CD8-positive, alpha-beta memory T cell (primary cell): ENCODE measurements at places on chromosomes 7 and 10.

DNA sequence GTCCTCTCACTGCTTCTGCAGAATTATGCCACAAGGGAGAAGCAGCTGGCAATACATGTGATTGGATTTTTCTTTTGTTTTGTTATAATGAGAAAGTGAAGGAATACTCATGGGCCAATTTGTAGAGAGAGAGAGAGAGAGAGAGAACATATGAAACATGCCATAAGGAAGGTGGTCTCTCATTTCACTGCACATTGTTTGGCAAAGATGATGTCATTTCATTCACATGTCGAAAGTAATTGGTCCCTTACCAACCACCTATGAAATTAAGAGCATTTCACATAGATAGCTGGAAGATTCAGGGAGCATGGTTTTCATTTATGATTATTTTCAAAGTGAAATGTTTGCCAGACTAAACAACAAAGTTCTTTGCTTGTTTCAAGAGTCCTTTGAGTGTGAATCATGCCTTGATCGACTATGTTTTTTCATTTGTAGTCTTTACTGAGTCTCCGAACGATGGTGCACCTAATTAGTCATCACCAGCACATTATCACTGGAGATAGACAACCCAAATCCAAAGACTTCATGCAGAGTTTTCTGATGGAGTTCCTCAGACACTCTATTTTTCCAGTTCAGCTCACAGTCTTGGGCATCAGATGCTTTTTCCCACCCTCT is 130.1 kb upstream of the ZEB1 start:
- H3K36me3 ChIP-seq = no peaks in the 10 kb centered on the region
- H3K4me1 ChIP-seq = no peaks in the 10 kb centered on the region
- H3K27me3 ChIP-seq = no peaks in the 10 kb centered on the region
- no peak overlapping the region for H3K4me3 ChIP-seq
- no peak for DNase-seq

GRCh38 chr10:89793649-89794254 is 92.4 kb downstream of the KIF20B start:
- peak; percentile 12 for DNase-seq
- no peaks in the 10 kb centered on the region for H3K4me1 ChIP-seq

- DNase-seq = no peak
- H3K36me3 ChIP-seq = no peaks in the 10 kb centered on the region
- no peak overlapping the region for H3K27ac ChIP-seq
- H3K4me1 ChIP-seq = peaks cover 6% of the 10 kb centered on the region
- H3K27me3 ChIP-seq = no peaks in the 10 kb centered on the region
Observed at GRCh38 chr10:89256962-89257361, 5.4 kb upstream of the LIPA start.

GRCh38 chr10:123578721-123579120 is 87.4 kb upstream of the GPR26 start:
- DNase-seq = no peak
- no peak overlapping the region for H3K27ac ChIP-seq
- H3K27me3 ChIP-seq = peaks cover 7% of the 10 kb centered on the region

- H3K4me1 ChIP-seq = peaks cover 12% of the 10 kb centered on the region
- H3K4me3 ChIP-seq = no peak overlapping the region
- H3K27ac ChIP-seq = no peak overlapping the region
Observed at GRCh38 chr7:70678621-70679251, 453.2 kb upstream of the GALNT17 start.

- DNase-seq = peak; percentile 99
- H3K27me3 ChIP-seq = no peaks in the 10 kb centered on the region
- H3K4me1 ChIP-seq = peaks cover 32% of the 10 kb centered on the region
- H3K27ac ChIP-seq = peak within 1 kb of the TSS; percentile 94
Observed at GRCh38 chr7:107168233-107169119, at the start of gene HBP1. Gene HBP1 (plus strand): TSS chr7:107169003. CDS start chr7:107179894, 10,891 bp downstream.

GRCh38 chr7:132825932-132826835 is 249.9 kb upstream of the PLXNA4 start:
- no peak overlapping the region for H3K27ac ChIP-seq
- H3K4me1 ChIP-seq = no peaks in the 10 kb centered on the region
- H3K27me3 ChIP-seq = no peaks in the 10 kb centered on the region
- no peaks in the 10 kb centered on the region for H3K36me3 ChIP-seq

DNA sequence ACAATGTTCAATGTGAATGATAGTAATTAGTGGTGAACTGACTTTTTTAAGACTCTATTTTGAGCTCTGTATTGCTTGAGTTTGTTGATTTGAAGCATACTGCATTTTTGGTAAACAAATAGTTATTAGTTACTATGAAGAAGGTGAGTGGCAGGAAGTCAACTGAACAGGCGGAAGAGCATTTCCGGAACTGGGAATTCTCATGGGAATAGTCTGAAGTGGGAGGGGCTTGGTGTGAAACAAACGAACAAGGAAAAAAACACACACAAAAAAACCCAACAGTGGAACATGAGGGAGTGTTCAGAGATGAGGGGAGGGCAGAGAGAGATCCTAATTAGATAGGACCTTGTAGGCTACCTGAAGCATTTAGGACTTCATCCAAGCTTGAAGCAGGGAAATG is 43.9 kb upstream of the C1QL3 start:
- no peaks in the 10 kb centered on the region for H3K4me1 ChIP-seq
- H3K36me3 ChIP-seq = no peaks in the 10 kb centered on the region
- H3K4me3 ChIP-seq = no peak overlapping the region
- no peak for DNase-seq
- no peak overlapping the region for H3K27ac ChIP-seq

- no peak overlapping the region for H3K27ac ChIP-seq
- H3K36me3 ChIP-seq = no peaks in the 10 kb centered on the region
- no peak overlapping the region for H3K4me3 ChIP-seq
- DNase-seq = no peak
- no peaks in the 10 kb centered on the region for H3K4me1 ChIP-seq
- H3K27me3 ChIP-seq = no peaks in the 10 kb centered on the region
Observed at GRCh38 chr10:61643316-61643751, 19.4 kb upstream of the CABCOCO1 start.

DNA sequence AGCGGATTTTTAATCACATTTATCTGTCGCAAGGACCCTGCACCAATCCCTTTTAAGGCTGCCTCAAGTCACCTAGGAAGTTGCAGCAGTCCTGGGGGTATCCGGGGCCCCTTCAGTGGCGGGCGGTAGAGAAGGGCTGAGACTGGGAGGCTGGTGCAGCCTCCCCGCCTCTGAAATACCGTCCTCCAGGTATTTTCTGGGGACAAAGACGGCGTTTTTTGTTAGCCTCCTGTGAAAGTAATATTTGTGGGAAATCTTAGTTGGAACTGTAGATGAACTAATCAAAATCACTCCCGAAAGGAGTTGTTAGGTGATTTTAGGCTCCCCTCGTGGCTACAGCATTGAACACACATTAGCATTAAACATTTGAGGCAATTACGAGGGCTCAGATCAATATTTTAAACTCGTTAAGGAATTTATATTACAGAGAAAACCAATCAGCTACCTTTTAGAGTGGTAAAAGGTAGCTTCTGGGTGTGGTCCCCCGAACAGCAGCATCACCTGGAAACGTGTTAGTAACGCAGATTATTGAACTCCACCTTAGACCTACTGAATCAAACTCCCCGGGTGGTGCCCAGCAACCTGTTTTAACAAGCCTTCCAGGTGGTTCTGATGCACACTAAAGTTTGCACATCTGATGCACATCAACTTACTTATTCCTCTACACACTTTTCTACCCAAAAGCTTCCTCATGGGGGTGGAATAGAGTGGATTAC is 530 bp upstream of the ANXA7 start:
- no peaks in the 10 kb centered on the region for H3K36me3 ChIP-seq
- H3K4me3 ChIP-seq = peak overlapping the region; percentile 88
- H3K27me3 ChIP-seq = no peaks in the 10 kb centered on the region
- H3K4me1 ChIP-seq = peaks cover 20% of the 10 kb centered on the region
- H3K27ac ChIP-seq = peak overlapping the region; percentile 94
- DNase-seq = no peak
